ENCODE measurements at places on chromosomes 16 and 17.

GRCh38 chr17:8741366-8741765 is 3.3 kb downstream of the CCDC42 start:
- no peak for DNase-seq

- no peak for DNase-seq
Measured at GRCh38 chr16:16138034-16138635, 85.2 kb downstream of the ABCC6 start.

DNA sequence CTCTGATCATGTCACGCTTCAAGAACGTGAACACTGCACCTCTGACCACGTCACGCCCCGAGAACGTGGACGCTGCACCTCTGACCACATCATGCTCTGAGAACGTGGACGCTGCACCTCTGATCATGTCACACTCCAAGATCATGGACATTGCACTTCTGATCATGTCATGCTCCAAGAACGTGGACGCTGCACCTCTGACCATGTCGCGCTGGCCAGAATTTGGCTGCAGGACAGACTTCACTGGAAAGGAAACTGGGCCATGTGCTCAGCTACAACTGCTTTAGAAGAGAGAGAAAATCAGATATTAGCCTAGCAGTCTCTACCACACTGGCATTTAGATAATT is 182.7 kb downstream of the RPTOR start:
- no peak for DNase-seq

DNA sequence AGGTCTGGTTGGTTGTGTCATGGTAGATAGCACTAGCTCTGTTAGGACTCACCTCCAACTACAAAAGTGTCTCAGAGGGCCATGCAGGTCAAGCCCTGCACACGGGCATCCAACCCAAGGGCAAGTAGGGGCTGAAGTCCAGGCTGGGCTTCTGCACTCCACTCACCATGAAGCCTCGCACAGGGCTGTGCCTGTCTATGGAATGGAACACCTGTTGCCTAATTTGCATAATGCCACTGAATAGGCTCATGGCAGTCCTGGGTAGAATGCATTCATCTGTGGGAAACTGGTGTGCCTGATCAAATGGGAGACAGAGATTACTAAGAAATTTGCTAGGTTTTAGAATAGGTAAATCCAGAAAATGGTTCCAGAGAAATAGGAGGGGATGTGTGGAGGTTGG is 8.0 kb upstream of the AKAP1 start:
- DNase-seq = no peak

- DNase-seq = no peak
Measured at GRCh38 chr16:85419503-85420408, 193.4 kb upstream of the GSE1 start.

DNA sequence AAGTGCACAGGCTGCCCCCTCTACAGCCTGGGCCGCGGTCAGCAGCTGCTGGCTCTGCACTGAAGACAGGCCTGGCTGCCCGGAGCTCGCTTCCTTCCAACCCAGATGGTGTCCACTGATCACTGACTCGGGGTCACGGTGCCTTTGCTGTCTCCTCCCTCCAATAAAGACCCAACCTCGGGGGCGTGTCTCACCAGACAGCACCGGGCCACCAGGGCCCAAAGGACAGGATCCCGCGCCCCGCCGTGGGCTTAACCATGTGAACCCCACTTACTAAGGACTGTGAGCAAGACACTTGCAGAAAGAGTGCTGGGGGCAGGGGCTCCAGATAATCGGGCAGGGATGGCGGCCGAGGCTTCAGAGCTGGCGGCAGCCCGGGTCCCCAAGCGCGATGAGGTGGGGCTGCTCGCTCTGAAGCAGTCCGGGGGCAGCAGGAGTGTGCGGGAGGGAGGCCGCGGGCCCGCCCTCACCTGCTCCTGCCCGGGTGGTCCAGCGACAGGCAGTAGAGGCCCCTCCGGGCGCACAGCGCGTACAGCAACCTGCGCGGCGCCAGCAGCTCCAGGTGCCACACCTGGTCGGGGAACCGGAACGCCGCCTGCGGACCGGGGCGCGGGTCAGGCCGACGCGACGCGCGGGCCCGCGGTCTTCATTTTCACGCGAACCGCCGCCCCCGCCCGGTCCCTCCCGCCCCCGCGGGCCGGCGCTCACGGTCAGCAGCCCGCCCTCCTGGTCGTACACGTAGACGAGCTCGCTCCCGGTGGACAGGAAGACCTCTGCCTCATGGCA is 502 bp downstream of the FAAP100 start:
- no peak for DNase-seq
